Mesothelial cell of epicardium (in vitro differentiated cells): ENCODE measurements at places on chromosomes 5 and 9. TPM values are rescaled to one million over a fixed set of nuclear protein-coding genes. Genes with fewer than 3 reads are reported as not detected.

SMU1 gene
- 24.3 to 24.5 TPM (median 24.4 TPM) in 3 replicates for total RNA-seq

GABRB2 gene
- 0.75 to 0.78 TPM (median 0.76 TPM) in 3 replicates for total RNA-seq

CDH12 gene
- 1.6 to 1.7 TPM (median 1.6 TPM) in 3 replicates for total RNA-seq

SOX30 gene
- total RNA-seq: not detected in 3 replicates

PCDHGA5 gene
- total RNA-seq: 0.51 to 0.66 TPM (median 0.52 TPM) in 3 replicates

HSD17B4 gene
- 119 to 146 TPM (median 136 TPM) in 3 replicates for total RNA-seq

PAEP gene
- total RNA-seq: not detected in 3 replicates

ROPN1L gene
- total RNA-seq: 0.23 to 0.45 TPM in 2 of 3 replicates, not detected in the other

PCDHA11 gene
- total RNA-seq: 11.7 to 12.8 TPM (median 11.8 TPM) in 3 replicates

ZDHHC11 gene
- total RNA-seq: 9.7 to 13.3 TPM (median 11.4 TPM) in 3 replicates

NIPAL4 gene
- total RNA-seq: 0.18 to 0.49 TPM (median 0.40 TPM) in 3 replicates

SLC6A19 gene
- total RNA-seq: not detected in 3 replicates

SKIC3 gene
- total RNA-seq: 96.6 to 102 TPM (median 101 TPM) in 3 replicates

SMIM23 gene
- total RNA-seq: not detected in 3 replicates

LCN6 gene
- total RNA-seq: not detected in 3 replicates

CCDC69 gene
- 4.7 to 5.5 TPM (median 4.8 TPM) in 3 replicates for total RNA-seq

GPR151 gene
- total RNA-seq: not detected in 3 replicates

CENPP gene
- 6.0 to 7.8 TPM (median 7.4 TPM) in 3 replicates for total RNA-seq

TAF11L10 gene
- total RNA-seq: not detected in 3 replicates

NIM1K gene
- 0.22 to 0.40 TPM (median 0.29 TPM) in 3 replicates for total RNA-seq

FAM114A2 gene
- 27.6 to 29.2 TPM (median 28.3 TPM) in 3 replicates for total RNA-seq

GPX3 gene
- 2.0 to 2.6 TPM (median 2.4 TPM) in 3 replicates for total RNA-seq

SHOC1 gene
- total RNA-seq: not detected in 3 replicates

MCIDAS gene
- total RNA-seq: not detected in 3 replicates

KIF2A gene
- total RNA-seq: 54.4 to 59.0 TPM (median 56.9 TPM) in 3 replicates

PNPLA7 gene
- 5.3 to 5.7 TPM (median 5.6 TPM) in 3 replicates for total RNA-seq

GPR150 gene
- not detected in 3 replicates for total RNA-seq

DNAJC25 gene
- total RNA-seq: 9.3 to 10.4 TPM (median 9.9 TPM) in 3 replicates

PARP8 gene
- total RNA-seq: 27.0 to 29.4 TPM (median 27.5 TPM) in 3 replicates

ST8SIA4 gene
- 6.6 to 9.7 TPM (median 9.6 TPM) in 3 replicates for total RNA-seq

FAM78A gene
- total RNA-seq: 0.54 to 0.80 TPM (median 0.64 TPM) in 3 replicates

CBY3 gene
- total RNA-seq: 0.47 TPM in 1 of 3 replicates, not detected in the others

PIP5KL1 gene
- 7.6 to 9.0 TPM (median 8.2 TPM) in 3 replicates for total RNA-seq

ANKRD55 gene
- 0.18 TPM in 1 of 3 replicates, not detected in the others for total RNA-seq

SPINK6 gene
- not detected in 3 replicates for total RNA-seq

FAM193B gene
- 126 to 128 TPM (median 128 TPM) in 3 replicates for total RNA-seq

LRRC70 gene
- 0.89 to 1.7 TPM (median 1.1 TPM) in 3 replicates for total RNA-seq

SLC36A3 gene
- not detected in 3 replicates for total RNA-seq

SLC34A1 gene
- not detected in 3 replicates for total RNA-seq

ARL14EPL gene
- total RNA-seq: 0.25 TPM in 1 of 3 replicates, not detected in the others

PPP3R2 gene
- total RNA-seq: 0.34 to 0.38 TPM (median 0.34 TPM) in 3 replicates

TMEM252 gene
- not detected in 3 replicates for total RNA-seq

ZNF883 gene
- 8.6 to 11.5 TPM (median 11.2 TPM) in 3 replicates for total RNA-seq

SLC34A3 gene
- 0.23 to 0.27 TPM in 2 of 3 replicates, not detected in the other for total RNA-seq

PCDHGB5 gene
- 3.3 to 4.5 TPM (median 3.9 TPM) in 3 replicates for total RNA-seq

NUTM2F gene
- total RNA-seq: 0.27 to 0.38 TPM (median 0.31 TPM) in 3 replicates

PRUNE2 gene
- total RNA-seq: 3.1 to 3.5 TPM (median 3.4 TPM) in 3 replicates

PTGS1 gene
- 8.0 to 9.2 TPM (median 8.2 TPM) in 3 replicates for total RNA-seq

ZNF454 gene
- total RNA-seq: 0.66 to 1.2 TPM (median 1.0 TPM) in 3 replicates

SLCO4C1 gene
- total RNA-seq: 1.1 to 1.3 TPM (median 1.2 TPM) in 3 replicates

C9orf43 gene
- total RNA-seq: 0.64 to 0.95 TPM (median 0.72 TPM) in 3 replicates

TXNDC8 gene
- total RNA-seq: not detected in 3 replicates

DNAI1 gene
- not detected in 3 replicates for total RNA-seq
